ENCODE measurements at places on chromosomes 12 and 14.

DNA sequence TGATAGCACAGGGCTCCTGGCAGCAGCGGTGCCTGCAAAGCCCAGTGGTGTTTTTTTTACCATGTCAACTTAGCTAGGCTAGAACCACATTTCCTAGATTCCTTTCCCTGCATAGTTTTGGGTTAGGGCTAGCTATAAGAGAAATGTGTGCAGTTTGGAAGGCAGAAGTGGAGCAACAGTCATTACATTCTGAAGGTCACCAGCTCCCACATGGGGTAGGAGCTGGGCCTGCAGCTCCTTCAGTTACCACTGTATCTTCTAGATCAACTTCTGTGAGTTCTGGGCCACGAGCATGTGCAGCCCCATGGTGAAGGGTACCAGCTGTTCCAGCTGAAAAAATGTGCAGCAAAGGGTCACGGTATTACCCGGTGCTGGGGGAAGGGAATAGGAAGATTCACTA lies 2.3 kb upstream of the SLC25A3 start:
- no peak for DNase-seq

DNA sequence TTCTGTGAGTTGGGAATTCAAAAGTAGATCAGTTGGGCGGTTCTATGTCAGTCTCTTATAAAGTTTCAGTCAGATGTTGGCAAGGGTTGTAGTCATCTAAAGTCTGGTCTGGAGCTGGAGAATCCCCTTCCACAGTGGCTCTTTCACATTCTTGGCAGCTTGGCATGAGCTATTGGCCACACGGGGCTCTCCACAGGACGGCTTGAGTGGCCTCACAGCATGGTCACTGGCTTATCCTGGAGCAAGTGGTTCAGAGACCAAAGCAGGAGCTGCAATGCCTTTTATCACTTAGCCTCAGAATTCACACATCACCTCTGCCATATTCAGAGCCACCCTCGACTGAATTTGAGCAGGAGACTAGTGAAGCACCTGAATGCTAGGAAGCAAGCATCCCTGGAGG lies 7.1 kb upstream of the KICS2 start:
- DNase-seq = no peak

GRCh38 chr12:81077329-81077685 lies 572 bp upstream of the ACSS3 start:
- DNase-seq = no peak

DNA sequence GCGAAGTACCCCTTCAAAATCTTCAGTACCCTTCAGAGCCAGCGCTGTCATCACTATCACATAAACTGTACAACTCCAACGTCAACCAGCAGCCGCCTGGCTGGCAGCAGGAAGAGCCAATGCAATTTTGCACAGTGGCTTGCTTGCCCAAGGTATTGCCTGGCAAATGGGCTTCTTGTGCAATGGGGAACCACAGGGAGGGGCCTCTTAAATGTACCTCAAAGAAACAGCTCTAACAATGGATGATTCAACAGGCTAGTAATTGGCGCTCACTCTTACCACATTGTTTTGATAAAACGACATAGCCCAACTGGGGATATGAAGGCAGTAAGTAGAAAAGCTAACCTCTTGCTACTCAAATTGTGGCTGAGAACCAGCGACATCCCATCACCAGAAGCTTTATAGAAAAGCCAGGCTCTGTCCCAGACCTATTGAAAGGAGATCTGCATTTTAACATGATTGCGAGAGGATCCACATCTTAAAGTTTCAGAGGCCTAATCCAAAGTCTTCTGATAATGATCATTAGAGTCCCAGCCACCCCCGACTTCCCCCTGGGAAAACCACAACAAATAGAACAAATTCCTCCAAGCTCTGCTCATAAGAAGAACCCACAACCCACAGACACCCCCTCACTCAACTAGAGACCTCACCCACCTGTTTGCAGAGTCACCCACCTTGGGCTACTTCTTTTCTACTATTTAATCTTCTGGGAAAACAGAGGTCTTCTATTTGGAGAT lies 125.3 kb upstream of the HIF1A start:
- no peak for DNase-seq

Data from stimulated activated effector memory CD8-positive, alpha-beta T cell treated with anti-CD3 and anti-CD28 coated beads, Interleukin-12 subunit alpha, Interleukin-12 subunit beta, amount 100 ng/mL, for 72 hours (primary cell).